ENCODE measurements at places on chromosomes 11 and 22. TPM values are rescaled to one million over a fixed set of nuclear protein-coding genes. Genes with fewer than 3 reads are reported as not detected.

The RHBDD3 gene
- total RNA-seq: 37.4 TPM

The FAM180B gene
- total RNA-seq: not detected

The PDE2A gene
- total RNA-seq: 4.4 TPM

The SCGB1D2 gene
- not detected for total RNA-seq

The GRIA4 gene
- total RNA-seq: not detected

The LRRC55 gene
- not detected for total RNA-seq

The SMC1B gene
- not detected for total RNA-seq

The MOV10L1 gene
- total RNA-seq: 2.1 TPM

The PATE2 gene
- not detected for total RNA-seq
